ENCODE measurements at places on chromosomes 1 and 21.
A peak's percentile ranks its signal among the peaks of the same experiment; 100 is the strongest.

DNA sequence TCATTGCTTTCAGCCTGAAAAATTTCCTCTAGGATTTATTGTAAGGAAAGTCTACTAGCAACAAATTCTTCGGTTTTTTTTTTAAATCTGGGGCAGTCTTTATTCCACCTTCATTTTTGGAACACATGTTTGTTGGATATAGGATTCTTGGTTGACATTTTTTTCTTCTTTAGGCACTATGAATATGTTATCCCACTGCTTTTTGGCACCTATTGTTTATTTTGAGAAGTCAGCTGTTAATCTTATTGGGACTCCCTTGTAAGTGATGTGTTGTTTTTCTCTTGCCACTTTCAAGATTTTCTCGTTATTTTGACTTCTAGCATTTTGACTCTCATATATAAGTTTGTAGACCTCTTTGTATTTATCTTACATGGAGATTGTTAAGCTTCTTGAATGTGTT, 99.3 kb downstream of the NPHS2 start:
- DNase-seq, result no peak

DNA sequence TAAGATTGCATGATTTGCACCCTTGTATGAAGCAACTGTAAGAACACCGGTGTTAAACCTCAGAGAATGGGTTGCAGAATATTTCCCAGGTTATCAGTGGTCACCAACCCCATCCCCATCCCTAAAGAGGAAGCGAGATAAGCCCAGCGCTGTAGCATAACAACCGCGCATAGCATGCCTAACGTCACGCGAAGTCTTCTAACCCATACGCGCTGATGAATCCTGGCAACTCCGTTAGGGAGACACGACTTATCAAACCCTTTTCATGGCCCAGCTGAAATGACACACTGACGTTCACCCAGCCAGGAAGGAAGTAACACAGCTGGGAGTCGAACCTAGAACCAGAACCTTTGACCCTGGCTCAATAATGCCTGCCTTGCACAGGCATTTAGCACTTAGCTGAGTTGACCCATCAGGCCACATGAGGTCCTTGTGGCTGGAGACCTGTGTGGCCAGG, 24.2 kb downstream of the TMEM51 start:
- DNase-seq, result no peak

- DNase-seq, result peak; percentile 28
Measured at GRCh38 chr21:31557421-31558188, 101.9 kb upstream of the SOD1 start.

DNA sequence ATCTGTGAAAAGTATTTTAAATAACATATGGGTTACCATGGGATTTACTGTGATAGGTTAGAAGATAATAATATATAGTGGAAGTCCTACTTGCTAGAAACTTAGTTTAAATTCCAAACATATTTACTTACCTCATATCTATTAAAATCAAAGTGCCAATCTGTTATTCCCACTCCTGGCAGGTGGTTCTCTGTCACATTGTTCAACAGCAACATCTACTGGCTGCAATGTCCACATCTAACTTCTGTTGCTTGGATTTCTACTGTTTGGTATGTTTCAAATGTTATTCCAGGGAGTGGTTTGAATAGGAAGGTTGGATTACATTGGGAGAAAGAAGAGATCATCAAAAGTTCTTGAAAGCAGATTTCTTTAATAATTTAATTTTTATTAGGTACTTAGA, 122.5 kb upstream of the NCAM2 start:
- DNase-seq, result peak; percentile 74

DNA sequence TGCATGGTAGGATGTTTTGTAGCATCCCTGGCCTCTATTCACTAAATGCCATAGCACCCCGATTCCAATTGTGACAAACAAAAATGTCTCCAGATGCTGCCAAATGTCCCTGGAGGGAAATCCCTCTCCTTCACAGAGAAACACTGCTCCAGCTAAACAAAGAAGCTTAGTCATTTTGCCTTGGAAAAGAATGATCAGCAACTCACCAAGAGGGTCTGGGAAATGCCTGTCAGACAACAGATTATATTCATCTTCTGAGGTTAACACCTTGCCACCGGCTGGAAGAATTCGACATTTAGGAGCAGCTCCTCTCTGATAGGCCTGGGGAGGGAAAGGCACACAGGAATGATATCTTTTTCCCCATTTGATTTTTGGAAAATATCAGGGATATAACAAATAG, 84.4 kb downstream of the NIBAN1 start:
- no peak for DNase-seq

DNA sequence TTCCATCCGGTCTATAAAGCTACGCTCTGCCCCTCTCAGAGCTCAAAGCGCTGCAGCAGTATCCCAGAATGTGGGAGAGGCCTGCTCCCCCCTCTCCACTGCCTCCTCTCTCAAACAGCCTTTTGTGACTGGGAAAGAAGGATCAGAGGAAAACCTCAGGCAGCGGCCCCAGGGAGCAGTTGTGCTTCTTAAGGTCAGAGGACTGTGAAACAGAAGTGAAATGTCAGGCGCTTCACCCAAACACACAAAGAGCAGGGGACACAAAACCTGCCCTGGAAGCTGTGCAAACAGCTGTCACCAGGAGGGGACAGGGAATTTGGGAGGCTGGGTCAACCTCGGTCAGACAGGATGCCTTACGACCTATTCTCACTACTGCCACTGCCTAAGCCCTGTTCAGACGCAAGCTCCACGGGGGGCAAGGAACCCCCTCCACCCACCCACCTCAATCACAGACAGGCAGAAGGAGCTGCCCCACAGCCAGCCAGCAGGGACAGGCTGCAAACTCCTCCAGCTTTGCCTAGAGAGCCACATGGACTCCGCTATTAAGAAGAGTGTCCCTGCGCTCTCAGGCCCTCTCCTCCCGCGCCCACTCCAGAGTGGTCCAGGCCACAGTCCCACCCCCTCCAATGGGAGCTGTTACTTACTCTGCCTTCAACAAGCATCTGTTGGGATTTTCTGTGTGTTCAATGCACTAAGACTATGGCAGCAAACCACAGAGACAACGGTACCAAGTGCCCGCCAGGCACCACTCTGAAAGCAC, 14.6 kb downstream of the SSBP3 start:
- no peak for DNase-seq

- no peak for DNase-seq
Measured at GRCh38 chr1:198657550-198658064, 18.8 kb downstream of the PTPRC start.

GRCh38 chr1:215899901-215900300, 332.8 kb downstream of the KCTD3 start:
- no peak for DNase-seq

- no peak for DNase-seq
Measured at GRCh38 chr21:32424191-32424535, 11.7 kb downstream of the EVA1C start.

GRCh38 chr1:27992276-27992675, 32.5 kb downstream of the XKR8 start:
- no peak for DNase-seq

DNA sequence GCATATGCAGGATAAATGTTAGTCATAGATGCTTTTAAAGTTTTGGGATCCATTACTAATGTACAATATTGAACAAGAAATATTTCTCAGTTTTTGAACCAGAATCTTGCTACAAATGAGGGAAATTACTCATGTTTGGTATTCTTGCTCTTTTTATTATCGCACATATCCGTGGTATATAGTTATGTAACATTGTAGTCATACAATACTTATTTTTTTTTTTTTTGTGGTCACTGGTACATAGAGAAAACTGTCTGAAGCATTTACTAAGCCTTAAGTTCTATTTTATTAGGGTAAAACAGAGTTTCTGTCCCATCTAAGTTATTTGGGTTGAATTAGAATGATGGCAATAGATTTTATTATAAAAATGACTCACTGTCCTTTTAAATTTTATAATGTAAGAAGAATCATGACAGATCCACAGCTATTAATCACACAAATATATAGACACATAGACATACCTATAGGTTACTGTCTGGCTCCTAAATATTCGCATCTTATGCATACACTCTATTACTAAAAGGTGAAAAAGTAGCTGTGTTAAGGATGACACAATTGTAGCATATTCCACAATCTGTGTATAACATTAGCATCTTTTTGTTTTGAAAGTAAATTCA, 18.0 kb upstream of the PRKAA2 start:
- no peak for DNase-seq

- no peak for DNase-seq
Measured at GRCh38 chr21:40534886-40535285, 312.1 kb downstream of the DSCAM start.

- no peak for DNase-seq
Measured at GRCh38 chr1:94623560-94624148, 82.1 kb upstream of the F3 start.

DNA sequence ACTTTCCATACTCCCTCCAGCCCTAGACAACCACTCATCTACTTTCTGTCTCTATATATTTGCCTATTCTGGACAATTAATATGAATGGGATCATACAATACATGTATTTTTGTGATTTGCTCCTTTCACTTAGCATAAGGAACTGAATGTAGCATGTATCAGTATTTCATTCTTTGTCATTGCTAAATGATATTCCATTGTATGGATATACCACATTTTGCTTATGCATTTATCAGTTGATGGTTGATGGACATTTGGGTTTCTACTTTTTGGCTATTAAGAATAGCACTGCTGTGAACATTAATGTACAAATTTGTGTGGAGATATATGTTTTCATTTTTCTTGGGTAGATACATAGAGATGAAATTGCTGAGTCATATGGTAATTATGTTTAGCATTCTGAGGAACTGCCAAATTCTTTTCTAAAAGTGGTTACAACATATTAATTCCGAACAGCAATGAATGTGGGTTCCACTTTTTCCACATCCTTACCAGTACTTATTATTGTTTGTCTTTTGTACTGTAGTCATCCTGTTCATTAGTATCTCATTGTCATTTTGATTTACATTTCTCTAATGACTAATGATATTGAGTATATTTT, 121.0 kb downstream of the LRRC40 start:
- no peak for DNase-seq

DNA sequence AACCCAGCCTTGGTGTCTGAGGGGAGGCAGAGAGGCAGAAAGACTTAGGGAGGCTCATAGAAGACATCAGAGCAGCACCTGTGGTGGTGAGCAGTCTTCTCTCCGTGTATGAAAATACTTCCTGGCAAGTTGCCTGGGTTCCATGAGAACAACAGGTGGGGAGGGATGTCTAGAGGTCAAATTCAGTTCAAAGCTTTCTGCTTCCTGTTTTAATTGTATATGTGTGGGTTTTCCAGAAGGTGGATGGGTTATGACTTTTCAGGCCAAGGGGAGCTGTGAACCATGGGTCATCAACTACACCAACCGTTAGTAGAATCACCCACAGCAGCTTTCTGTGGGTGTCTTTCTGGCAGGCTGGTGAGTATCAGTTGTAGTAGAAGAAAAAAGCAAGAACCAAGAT, 4.1 kb upstream of the FCRL2 start:
- no peak for DNase-seq

DNA sequence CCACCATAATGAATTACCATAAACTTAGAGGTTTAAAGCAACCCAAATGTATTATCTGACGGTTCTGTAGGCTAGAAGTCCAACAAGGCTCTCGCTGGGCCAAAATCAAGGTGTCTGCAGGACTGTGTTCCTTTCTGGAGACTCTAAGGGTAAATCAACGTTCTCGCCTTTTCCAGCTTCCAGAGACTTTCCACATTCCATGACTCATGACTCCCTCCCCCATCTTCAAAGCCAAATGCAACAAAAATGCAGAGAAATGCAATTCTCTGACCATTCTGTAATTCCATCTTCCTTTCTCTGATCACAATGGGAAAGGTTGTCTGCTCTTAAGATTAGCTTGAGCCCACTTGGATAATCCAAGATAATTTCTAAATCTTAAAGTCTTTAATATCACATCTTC, 287.1 kb downstream of the LTN1 start:
- DNase-seq, result no peak

GRCh38 chr1:87474098-87474497, 145.4 kb downstream of the LMO4 start:
- no peak for DNase-seq

DNA sequence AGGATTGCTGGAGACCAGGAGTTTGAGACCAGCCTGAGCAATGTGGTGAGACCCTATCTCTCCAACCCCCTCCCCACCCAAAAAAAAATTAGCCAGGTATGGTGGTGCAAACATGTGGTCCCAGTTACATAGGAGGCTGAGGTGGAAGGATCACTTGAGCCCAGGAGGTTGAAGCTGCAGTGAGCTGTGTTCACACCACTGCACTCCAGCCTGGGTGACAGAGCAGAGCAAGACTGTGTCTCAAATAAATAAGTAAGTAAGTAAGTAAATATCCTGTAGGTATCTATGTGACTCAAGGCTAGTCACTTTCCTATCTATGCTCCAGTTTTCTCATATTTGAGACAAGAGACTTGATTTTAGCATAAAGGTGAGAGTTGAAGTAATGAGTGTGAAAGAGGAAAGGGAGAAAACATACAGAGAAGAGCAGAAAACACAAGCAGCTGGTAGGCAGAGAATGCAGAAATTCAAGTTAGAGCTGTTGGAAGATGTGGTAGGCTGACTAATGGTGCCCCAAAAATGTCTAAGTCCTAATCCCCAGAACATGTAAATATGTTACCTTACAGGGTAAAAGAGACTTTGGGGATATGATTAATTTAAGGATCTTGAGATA, 7.5 kb downstream of the PPP1R12B start:
- no peak for DNase-seq

DNA sequence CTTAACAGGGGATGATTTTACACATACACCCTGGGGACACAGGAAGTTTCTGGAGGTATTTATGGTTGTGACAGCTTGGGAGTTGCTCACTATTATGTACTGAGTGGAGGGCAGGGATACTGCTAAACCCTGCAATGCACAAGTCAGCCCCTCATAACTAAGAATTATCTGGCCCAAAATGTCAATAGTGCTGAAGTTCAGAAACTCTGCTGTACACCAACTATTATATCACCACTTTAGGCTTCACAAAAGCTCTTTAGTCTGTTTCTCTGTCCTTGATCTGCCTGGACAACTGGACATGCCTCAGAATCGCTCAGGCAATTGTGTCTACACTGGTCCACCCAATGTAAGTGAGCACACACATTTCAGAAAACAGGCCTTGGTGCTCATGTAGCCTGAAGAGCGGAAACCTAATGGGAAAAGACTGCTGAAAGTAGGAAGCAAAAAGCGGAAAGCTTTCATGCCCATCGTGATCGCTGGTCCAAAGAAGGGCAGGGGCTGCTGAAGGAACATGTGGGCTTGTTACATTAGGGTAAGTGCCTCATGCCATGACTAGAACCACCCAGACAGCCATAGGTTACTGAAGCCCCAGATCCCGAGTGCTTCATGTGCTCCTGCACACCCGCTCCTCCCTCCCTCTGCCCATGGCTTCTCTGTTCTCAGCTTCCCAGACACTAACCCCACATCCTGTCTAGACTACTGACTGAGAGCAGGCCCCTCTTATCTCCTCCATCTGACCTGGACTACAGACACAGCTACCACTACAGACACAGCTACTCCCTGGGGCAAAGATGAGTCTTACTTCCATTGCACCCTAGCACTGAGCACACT, 73.5 kb downstream of the LRIG2 start:
- DNase-seq, result no peak

GRCh38 chr21:17775431-17776126, 43.6 kb downstream of the C21orf91 start:
- DNase-seq, result no peak
